ENCODE measurements at places on chromosomes 5 and 9. TPM values are rescaled to one million over a fixed set of nuclear protein-coding genes. Genes with fewer than 3 reads are reported as not detected.

DNA sequence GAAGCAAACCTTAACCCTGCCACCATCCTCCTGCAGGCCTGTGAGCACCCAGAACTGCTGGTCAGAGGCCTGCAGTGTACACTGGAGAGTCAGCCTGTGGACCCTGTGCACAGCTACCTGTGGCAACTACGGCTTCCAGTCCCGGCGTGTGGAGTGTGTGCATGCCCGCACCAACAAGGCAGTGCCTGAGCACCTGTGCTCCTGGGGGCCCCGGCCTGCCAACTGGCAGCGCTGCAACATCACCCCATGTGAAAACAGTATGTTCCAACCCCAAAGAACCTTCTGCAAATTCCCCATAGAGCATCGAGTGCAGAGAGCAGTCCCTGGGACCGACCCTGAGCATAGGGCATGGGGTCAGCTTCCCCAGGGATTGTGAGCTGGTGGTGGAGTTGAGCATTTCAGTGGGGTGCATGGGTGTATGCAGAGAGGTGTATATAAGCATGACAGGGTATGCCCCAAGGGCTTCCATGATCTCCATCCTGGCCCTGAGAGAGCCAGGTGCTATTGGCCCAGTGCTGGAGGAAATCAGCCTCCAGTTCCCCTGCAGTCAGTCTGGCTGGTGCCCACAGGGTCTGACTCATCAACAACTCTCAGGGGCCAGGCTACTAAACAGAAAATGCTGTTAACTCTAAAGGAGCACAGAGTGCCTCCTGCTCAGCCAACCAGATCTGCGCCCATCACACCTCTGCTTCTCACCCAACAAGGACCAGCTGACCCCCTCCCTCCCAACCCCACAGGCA lies 126.2 kb downstream of the SAXO1 start:
- no peaks in the 10 kb centered on the region for H3K27me3 ChIP-seq
- DNase-seq = no peak
- H3K4me1 ChIP-seq = peaks cover 13% of the 10 kb centered on the region
- peaks cover 27% of the 10 kb centered on the region for H3K36me3 ChIP-seq
- H3K4me3 ChIP-seq = no peak overlapping the region

Gene CCDC127
- 8.9 TPM for total RNA-seq

GRCh38 chr9:125743682-125744428 lies 3.3 kb upstream of the PBX3 start:
- no peak for DNase-seq
- no peak overlapping the region for H3K27ac ChIP-seq
- peaks cover 7% of the 10 kb centered on the region for H3K4me1 ChIP-seq
- no peaks in the 10 kb centered on the region for H3K27me3 ChIP-seq
- H3K36me3 ChIP-seq = no peaks in the 10 kb centered on the region
- no peak overlapping the region for H3K4me3 ChIP-seq

Gene C9orf50
- not detected for total RNA-seq

Gene P4HA2
- 44.1 TPM for total RNA-seq

GRCh38 chr5:53871775-53872174 lies 311.3 kb downstream of the NDUFS4 start:
- H3K27ac ChIP-seq = no peak overlapping the region
- no peaks in the 10 kb centered on the region for H3K36me3 ChIP-seq
- H3K4me1 ChIP-seq = no peaks in the 10 kb centered on the region
- no peak overlapping the region for H3K4me3 ChIP-seq
- no peak for DNase-seq

Gene GRIA1
- 21.4 TPM for total RNA-seq

Gene MAP1B
- 200 TPM for total RNA-seq

DNA sequence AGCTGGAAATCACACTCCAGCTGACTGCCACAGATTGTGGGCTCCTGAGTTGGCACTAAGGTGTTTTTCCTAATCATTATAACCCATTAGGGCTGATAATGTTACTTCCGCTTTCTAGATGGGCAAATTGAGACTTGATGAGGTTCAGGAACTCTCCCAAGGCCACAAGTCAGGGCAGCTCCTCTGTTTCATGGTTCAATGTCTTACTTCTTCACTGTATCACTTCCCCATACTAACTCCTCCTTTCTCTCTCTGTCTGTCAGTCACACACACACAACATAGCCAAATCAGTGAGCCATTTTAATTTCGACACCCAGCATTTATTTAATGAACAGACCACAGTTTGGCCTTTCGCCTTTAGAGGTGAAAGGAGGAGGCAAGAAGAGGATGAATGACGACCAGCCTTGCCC lies 17.8 kb upstream of the TRAF1 start:
- H3K27me3 ChIP-seq = no peaks in the 10 kb centered on the region
- H3K27ac ChIP-seq = no peak overlapping the region
- DNase-seq = no peak
- H3K4me1 ChIP-seq = peaks cover 6% of the 10 kb centered on the region

GRCh38 chr5:35369965-35370790 lies 139.9 kb upstream of the PRLR start:
- H3K27me3 ChIP-seq = no peaks in the 10 kb centered on the region
- peak; percentile 98 for DNase-seq
- H3K36me3 ChIP-seq = no peaks in the 10 kb centered on the region
- no peaks in the 10 kb centered on the region for H3K4me1 ChIP-seq

Measured in spinal cord (tissue), 10 donors.